OCI-M1 (cell line): ENCODE measurements at places on chromosomes 11 and 22.

- DNase-seq, result no peak
Measured at GRCh38 chr11:12531681-12532080, 142.5 kb upstream of the TEAD1 start.

GRCh38 chr11:20283475-20283874 lies 80.0 kb upstream of the HTATIP2 start:
- no peak for DNase-seq

- DNase-seq, result peak; percentile 15
Measured at GRCh38 chr22:27801202-27801615, 347 bp downstream of the MN1 start.

DNA sequence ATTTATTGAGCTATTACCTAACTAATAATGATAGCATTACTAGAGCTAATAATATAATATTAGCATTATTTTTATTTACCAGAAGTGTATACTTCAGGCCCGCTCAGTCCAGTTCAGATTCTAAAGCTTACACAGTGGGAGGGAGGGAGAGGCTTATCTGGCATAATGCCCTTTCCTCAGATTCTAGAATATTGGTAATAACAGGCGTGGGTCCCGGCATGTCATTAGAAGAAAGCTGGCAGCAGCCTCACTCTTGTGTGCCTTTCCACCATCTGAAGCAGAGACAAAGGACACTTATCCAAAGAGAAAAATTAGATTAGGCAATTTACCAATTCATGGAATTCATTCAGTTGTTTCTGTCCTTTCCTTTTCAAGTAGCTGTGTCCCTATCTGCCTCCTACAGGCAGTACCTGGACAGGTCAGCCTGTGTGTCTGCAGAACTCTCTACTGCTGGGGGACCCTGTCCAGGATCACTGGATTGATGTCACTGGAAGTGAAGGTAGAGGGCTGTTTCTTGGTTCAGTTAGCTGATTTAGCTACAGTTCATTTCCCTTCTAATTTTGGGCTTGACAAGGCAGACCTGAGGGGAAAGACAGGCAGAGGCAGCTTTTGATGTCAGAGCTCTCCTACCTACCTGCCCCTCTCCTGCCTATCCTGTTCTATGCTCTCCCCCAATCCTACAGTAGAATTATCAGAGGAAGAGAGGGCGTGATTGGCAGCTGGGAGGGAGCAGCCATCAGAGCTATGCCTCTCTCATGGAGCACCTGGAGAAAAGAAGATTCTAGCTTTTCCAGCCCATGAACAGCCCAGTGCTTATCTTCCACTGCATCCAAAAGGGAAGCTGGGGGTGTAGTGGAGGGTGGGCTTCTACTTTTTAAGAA lies 20.3 kb upstream of the CCDC90B start:
- DNase-seq, result no peak

DNA sequence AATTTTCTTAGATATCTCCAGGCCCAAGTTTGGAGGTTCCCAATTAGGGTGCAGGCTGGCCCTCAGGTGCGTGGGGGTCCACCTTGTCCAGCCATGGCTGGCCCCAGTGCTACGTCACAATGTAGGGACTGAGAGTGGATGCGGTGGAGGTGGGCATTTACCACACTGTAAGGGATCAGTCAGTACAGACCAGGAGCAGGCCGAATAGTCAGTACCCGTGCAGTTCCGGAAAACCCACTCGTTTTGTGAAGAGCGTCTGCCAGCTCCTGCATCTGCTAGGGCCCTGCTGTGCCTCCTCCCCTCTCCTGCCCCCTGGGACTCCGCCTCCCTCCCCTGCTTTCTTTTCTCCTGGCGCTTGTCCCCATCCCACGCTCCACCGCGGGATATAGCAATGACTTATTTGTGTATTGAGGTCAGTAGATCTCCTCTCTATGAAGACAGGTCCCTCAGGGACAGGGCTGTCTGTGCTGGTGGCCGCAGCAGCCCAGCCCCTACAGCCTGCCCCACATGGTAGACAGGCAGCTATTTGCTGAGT lies 50.4 kb upstream of the SEPTIN5 start:
- DNase-seq, result no peak

DNA sequence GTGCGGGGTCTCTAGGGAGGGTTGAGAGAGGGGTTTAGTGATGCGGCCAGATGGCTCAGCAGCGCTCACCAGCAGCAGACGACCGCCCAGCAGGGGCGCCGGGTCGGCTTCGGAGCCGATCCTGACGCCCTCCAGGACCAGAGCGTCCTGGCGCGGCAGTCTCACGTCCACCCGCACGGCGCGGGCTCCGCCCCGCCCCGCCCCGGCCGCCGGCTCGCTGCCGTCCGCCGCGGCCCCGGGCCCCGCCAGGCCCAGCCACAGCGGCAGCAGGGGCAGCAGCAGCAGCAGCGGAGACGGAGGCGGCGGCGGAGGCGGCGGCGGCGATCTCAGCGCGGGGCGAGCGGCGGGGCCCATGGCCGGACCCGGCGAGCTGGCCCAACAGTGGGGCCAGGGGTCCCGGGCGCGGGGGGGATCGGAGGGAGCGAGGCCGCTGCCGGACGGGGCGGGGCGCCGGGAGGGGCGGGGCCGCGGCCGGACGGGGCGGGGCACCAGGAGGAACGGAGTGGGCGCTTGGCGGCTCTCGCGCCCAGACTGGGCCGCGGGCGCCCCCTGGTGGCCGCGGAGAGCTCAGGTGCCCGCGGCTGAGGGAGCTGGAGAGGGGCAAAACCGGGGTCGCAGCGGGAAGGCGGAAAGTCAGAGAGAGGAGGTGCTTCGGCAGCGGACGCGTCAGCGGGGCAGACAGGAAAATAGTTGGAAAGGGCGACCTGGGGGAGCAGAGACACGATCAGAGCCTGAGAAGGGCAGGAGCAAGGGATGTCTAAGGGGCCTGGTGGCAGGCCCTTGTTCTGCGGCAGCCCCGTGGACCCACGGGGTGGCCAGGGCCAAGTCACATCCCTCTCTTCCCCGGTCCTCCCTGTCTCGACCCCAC lies at the start of gene RNF215:
Gene RNF215 (minus strand): TSS at position 452 of the 868 bp plus-strand sequence. CDS start 98 bp downstream, at position 354.
- peak; percentile 87 for DNase-seq

DNA sequence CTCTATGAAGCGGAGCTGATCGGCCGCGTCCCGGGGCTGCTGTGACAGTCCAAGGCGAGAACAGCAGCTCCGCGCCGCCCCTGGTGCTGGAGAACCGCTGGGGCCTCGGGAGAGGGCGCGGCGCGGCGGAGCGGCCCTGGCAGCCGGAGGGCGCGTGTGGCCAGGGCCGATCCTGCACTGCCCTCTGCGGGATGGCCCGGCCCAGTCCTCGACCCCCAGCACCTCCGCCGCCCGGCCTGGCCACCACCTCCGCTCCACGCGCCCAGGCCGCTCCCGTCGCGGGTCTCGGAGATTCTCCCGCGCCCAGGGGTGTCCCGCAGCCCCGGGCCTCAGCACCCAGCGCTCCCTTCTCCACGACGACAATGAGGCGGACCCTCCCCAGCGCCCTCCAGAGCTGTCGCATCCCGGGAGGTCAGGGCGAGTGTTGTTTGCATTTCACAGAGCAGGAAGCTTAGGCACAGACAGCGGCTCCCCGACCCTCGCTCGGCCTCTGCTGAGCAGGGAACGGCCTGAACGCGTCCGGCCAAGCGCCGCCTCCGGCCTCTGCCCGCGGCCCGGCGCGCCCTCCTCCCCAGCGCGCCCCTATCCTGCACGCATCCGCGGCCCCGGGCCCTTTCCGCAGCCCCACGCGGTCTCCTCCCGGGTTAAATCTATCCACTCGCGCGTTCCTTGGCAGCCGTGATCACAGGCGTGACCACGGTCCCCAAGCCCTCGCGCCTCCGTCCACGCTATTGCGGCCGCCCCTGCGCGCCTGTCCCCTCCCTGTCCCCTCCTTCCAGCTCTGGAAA lies 109.7 kb downstream of the WNT7B start:
- no peak for DNase-seq

GRCh38 chr22:19884161-19884953 lies 29.7 kb upstream of the GNB1L start:
- no peak for DNase-seq

DNA sequence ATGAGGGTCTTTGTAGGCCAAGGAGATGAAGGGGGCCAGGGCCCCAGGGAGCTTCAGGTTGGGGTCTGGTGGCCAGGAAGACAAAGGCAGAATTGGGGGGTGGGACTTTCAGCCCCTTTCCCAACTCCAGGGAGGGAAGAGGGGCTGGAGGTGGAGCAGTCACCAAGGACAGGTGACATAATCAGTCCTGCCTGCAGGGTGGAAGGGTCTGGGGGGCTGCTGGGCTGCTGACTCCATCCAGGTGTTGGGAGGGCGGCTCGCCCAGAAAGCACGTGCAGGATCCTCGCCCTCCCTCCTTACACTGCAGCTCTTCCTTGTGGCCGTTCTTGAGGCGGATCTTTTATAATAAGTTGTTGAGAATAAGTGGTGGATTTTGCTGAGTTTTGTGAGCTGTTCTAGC lies 1491.1 kb downstream of the TBC1D22A start:
- no peak for DNase-seq

DNA sequence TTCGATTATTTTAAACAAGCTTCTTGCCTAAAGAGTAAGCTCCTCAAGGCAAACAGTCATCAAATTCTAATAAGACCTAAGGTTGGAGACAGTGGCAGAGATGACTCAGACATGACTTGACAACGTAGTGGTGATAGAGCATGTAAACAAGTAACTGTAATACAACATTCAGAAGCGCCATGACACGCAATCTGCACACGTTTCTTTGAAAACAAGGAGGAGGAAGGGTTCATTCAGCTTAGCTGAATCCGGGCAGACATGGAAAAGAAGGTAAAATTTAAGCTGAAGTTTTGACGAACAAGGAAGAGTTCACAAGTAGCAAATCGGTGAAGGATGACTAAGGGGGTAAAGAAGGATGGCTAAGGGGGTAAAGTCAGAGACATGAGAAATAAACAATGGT lies 152.4 kb upstream of the ZC3H12C start:
- DNase-seq, result peak; percentile 89

DNA sequence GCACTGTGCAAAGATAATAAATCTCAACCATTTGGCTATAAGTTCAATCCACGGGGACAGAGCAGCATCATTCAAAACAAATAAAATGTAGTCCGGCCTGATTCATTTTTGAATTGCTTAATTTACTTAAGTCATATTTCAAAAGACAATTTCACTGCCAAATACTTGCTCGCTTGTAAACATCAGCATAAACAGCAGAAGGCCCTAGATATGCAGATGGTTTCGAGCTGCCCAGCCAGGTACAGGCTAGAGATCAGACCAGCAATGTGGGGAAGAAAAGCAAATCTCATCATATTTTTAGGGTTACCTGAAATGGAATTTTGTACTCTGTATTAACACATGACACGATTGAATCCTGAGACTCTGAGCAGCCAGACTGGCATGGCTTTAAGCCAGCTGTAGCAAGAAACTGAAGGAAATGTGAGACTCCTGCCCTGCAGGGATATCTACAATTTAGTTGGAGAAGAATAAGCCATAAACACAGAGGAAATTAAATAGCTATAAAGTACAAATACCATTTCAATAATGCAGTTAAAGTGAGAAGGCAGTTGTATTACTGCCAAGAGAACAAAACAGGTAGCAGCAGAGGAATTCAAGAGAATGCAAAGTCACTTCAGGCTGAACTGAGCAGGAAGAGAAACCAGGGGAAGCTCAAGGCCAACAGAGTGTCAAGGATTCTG lies 440.3 kb downstream of the ETS1 start:
- DNase-seq, result no peak

GRCh38 chr11:82539669-82540068 lies 194.0 kb downstream of the FAM181B start:
- DNase-seq, result no peak

DNA sequence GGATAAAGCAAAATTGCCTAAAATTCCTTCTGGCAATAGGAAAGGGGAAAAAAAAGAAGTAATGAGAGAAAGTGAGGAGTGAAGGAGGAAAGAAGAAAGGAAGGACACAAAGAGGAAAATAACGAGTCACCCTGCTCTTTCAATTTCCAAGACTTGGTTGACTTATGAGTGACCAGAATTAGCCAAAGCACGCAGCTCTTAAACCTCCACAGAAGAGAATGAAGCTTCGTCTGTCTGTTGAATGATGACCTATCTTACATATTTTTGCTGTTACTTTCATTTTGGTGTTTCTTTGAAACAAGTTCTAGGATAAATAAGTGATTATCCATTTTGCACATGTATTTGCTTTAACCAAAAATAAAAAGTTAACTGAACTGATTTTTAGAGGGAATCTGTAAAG lies 728 bp downstream of the MMP27 start:
- no peak for DNase-seq

DNA sequence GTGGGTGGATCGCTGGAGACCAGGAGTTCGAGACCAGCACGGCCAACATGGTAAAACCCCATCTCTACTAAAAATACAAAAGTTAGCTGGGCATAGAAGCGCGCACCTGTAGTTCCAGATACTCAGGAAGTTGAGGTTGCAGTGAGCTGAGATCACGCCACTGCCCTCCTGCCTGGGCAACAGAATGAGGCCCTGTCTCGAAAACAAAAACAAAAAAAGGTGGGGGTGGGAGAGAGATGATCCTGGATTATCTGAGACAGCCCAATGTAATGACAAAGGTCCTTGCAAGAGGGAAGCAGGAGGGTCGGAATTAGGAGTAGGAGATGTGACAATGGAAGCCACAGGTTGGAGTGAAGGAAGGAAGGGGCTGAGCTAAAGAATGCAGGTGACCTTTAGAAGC lies 87.6 kb upstream of the APOA1 start:
- no peak for DNase-seq

GRCh38 chr11:406796-407650 lies 7.8 kb downstream of the SIGIRR start:
- peak; percentile 90 for DNase-seq

DNA sequence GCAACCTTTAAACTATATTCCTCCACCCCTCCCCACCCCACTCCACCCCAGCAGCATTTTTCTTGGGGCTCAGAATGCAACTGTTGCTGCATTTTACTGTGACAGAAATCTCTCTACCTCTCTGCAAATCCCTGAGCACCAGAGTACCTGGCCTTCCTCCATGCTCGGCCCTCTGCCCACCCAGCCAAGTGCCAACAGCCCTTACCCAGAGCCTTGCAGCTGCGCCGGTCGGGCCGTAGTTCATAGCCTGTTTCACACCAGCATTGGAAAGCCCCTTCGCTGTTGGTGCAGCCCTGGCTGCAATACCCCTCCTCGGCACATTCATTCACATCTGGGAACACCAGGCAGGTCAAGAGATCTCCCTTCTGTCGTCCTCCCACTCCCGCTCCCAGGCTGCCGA lies 23.4 kb downstream of the LRP4 start:
- no peak for DNase-seq
